ENCODE measurements at places on chromosomes 2 and 18.
A peak's percentile ranks its signal among the peaks of the same experiment; 100 is the strongest.

GRCh38 chr18:21363348-21363747, 121.3 kb downstream of the GREB1L start:
- H3K27me3 ChIP-seq, result peaks cover 5% of the 10 kb centered on the region
- H3K4me3 ChIP-seq, result no peak overlapping the region
- no peak for DNase-seq
- no peaks in the 10 kb centered on the region for H3K36me3 ChIP-seq
- no peak overlapping the region for H3K27ac ChIP-seq

DNA sequence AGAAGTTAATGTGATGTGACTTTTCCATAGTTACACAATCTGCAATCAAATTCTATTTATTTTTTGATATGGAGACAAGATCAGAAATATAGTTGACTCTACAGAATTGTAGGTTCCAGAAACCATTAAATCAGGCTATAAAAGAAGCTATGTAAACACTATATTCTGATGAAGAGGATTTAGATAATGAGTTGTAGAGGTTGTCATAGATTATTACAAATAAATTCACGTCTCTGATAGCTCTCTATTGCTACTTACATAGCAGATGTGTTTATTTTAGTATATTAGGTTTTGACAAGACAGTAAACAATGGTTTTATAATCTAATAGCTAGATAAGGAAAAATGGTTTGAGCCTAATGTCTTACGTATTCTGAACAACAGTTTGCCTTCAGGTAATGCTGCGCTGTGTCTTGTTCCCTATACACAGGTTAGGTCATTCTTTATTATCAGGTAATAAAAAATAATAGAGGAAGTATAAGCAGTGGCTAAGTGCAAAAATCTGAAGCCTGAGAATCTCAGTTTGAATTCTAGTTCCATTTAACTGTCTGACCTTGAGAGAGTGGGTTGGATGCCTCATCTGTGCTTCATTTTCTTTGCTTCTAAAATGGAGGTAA, 93.4 kb downstream of the PPP1R1C start:
- H3K27ac ChIP-seq, result no peak overlapping the region
- no peaks in the 10 kb centered on the region for H3K36me3 ChIP-seq
- no peak for DNase-seq
- H3K4me1 ChIP-seq, result peaks cover 6% of the 10 kb centered on the region
- no peak overlapping the region for H3K4me3 ChIP-seq

DNA sequence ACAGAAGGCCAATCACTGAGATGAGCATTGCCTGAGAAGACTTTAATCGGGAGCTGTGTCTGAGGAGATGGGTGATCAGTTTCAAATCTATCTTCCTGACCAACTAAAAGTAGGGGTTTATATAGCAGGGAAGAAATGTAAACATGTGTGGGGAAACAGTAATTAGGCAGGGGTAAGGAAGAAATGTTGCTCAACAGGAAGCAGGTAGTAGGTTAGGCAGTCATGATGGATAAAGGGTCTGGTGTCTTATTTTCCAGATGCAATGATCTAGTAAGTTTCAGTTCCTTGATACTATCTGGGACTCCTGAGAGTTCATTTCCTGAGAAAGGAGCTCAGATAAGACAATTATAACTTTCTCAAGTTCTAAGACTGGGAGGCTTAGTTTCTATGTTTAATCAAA, 33.8 kb upstream of the DNAJC10 start:
- peaks cover 17% of the 10 kb centered on the region for H3K4me1 ChIP-seq
- no peaks in the 10 kb centered on the region for H3K27me3 ChIP-seq
- H3K4me3 ChIP-seq, result no peak overlapping the region
- H3K27ac ChIP-seq, result no peak overlapping the region
- no peaks in the 10 kb centered on the region for H3K36me3 ChIP-seq

- H3K27me3 ChIP-seq, result no peaks in the 10 kb centered on the region
- H3K4me3 ChIP-seq, result no peak overlapping the region
- no peaks in the 10 kb centered on the region for H3K4me1 ChIP-seq
- H3K36me3 ChIP-seq, result no peaks in the 10 kb centered on the region
- no peak for DNase-seq
Observed at GRCh38 chr2:47360927-47361326, 42.0 kb upstream of the MSH2 start.

GRCh38 chr2:43848214-43848613, 9.4 kb downstream of the ABCG8 start:
- H3K36me3 ChIP-seq, result no peaks in the 10 kb centered on the region
- peaks cover 16% of the 10 kb centered on the region for H3K27me3 ChIP-seq
- peaks cover 6% of the 10 kb centered on the region for H3K4me1 ChIP-seq
- H3K4me3 ChIP-seq, result no peak overlapping the region
- DNase-seq, result no peak

GRCh38 chr18:48228841-48229240, 180.3 kb downstream of the ZBTB7C start:
- H3K4me3 ChIP-seq, result no peak overlapping the region
- peaks cover 11% of the 10 kb centered on the region for H3K27me3 ChIP-seq
- DNase-seq, result no peak
- H3K36me3 ChIP-seq, result no peaks in the 10 kb centered on the region
- no peaks in the 10 kb centered on the region for H3K4me1 ChIP-seq

DNA sequence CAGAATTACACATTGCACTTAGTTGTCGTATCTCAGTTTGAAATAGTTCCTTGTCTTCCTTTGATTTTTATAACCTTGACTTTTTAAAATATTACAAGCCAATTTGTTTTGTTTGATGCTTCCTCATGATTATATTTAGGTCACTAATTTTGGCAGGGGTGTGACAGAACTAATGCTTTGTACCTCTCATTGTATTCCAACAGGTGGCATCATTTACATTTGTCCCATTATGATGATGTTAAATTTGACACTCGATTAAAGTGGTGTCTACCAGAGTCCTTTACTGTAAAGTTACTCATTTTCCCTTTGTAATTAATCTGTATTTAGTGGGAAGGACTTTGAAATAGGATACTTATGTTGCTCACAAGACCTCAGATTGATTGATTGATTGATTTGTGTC, 21.5 kb upstream of the MFSD2B start:
- no peaks in the 10 kb centered on the region for H3K36me3 ChIP-seq
- no peaks in the 10 kb centered on the region for H3K4me1 ChIP-seq
- no peaks in the 10 kb centered on the region for H3K27me3 ChIP-seq
- DNase-seq, result no peak

DNA sequence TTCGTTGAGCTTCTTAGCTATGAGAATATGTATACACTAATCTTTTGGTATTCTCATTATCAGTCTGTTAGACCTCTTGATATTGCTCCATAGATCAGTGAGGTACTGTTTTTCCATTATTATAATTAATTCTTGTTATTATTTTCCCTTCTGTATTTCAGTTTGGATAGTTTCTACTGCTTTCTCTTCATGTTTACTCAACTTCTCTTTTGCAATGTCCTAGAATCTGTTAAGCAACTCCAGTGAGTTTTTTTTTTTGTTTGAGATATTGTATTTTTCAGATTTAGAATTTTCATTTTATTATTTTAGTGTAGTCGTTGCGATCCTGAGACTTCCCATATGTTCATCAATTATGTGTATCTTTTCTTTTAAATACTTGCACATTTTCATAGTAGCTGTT, 260.8 kb downstream of the SETBP1 start:
- peaks cover 52% of the 10 kb centered on the region for H3K36me3 ChIP-seq
- no peak overlapping the region for H3K4me3 ChIP-seq
- no peak overlapping the region for H3K27ac ChIP-seq
- no peak for DNase-seq
- peaks cover 30% of the 10 kb centered on the region for H3K4me1 ChIP-seq

- H3K36me3 ChIP-seq, result no peaks in the 10 kb centered on the region
- no peak overlapping the region for H3K4me3 ChIP-seq
- peaks cover 12% of the 10 kb centered on the region for H3K4me1 ChIP-seq
Observed at GRCh38 chr2:118062048-118062447, 26.2 kb upstream of the INSIG2 start.

DNA sequence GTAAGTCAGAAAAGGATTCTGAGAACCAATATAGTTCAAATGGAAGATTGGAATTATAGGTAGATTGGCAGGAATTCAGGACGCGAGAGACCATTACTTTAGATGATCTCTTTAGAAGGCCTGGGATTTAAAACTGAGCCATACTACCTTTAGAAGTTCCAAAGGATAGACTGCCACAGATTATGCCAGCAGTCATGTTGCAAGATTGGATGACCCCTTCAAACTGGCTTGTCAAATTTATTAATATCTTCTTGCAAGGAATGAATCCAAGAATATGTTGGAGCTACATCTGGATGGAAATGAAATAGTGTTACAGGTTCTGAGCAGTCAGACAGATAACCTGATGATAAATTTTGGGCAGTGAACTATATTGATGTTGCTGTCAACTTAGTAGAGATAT, 22.0 kb downstream of the BABAM2 start:
- DNase-seq, result no peak
- H3K36me3 ChIP-seq, result peaks cover 22% of the 10 kb centered on the region
- H3K4me1 ChIP-seq, result peaks cover 23% of the 10 kb centered on the region
- H3K27ac ChIP-seq, result no peak overlapping the region

GRCh38 chr2:222283634-222284033, 15.2 kb downstream of the PAX3 start:
- H3K4me3 ChIP-seq, result no peak overlapping the region
- H3K36me3 ChIP-seq, result no peaks in the 10 kb centered on the region
- DNase-seq, result no peak

DNA sequence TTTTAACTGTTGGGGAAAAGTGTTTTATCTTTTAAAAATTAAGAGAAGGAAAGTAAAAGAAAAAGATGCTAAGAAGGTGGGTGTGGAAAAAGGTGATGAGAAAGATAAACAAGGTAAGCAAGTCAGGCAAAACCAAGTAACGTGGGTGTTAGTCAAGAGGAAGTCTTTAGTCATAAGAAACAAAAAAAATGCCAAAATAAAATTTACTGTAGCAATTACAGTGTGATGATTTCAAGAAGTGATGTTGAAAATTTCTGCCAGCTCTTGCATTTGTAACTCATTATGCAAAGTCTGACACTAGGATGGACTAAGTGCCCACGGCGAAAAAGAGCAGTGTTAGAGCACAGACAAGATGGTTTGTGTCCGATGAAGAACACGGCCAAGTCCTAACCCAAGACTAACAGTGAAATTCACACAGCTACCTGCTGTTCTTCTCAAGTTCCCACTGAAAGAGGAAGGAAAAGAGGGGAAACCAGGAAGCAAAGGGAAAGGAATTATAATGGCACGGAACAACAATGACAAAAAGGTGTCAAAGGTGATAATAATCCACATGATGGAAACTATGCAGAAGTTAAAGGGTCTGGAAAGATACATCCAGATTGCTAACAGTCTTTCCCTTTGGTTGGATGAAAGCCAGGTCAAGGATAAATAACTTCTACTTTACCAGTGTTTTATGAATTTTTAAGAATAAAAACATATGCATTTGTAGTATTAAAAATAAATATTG, 34.1 kb downstream of the NOL10 start:
- H3K27ac ChIP-seq, result no peak overlapping the region
- peaks cover 20% of the 10 kb centered on the region for H3K4me1 ChIP-seq
- no peak for DNase-seq
- peaks cover 66% of the 10 kb centered on the region for H3K36me3 ChIP-seq
- no peak overlapping the region for H3K4me3 ChIP-seq

- H3K4me3 ChIP-seq, result no peak overlapping the region
Observed at GRCh38 chr2:46778511-46778910, 137.1 kb downstream of the MCFD2 start.

- H3K27ac ChIP-seq, result peak overlapping the region; percentile 37
- no peaks in the 10 kb centered on the region for H3K27me3 ChIP-seq
- H3K4me3 ChIP-seq, result no peak overlapping the region
- DNase-seq, result no peak
- peaks cover 11% of the 10 kb centered on the region for H3K36me3 ChIP-seq
- H3K4me1 ChIP-seq, result no peaks in the 10 kb centered on the region
Observed at GRCh38 chr18:26008096-26008495, 82.3 kb downstream of the SS18 start.

GRCh38 chr2:43402002-43402401, 175.6 kb upstream of the ZFP36L2 start:
- H3K27ac ChIP-seq, result no peak overlapping the region
- H3K4me1 ChIP-seq, result peaks cover 10% of the 10 kb centered on the region
- H3K36me3 ChIP-seq, result peaks cover 34% of the 10 kb centered on the region
- no peak overlapping the region for H3K4me3 ChIP-seq
- no peaks in the 10 kb centered on the region for H3K27me3 ChIP-seq

All from stimulated activated naive B cell treated with anti-CD40 and anti-IgM and Interleukin-4, amounts not matched to agents 10 μg/mL and 1 μg/mL and 100 μg/mL, for 72 hours (primary cell).